GM12878 (cell line): ENCODE measurements at places on chromosomes 6 and 20. TPM values are rescaled to one million over a fixed set of nuclear protein-coding genes. Genes with fewer than 3 reads are reported as not detected.

The CALHM4 gene
- not detected in 2 replicates for total RNA-seq

The RNF144B gene
- total RNA-seq: 0.18 and 0.58 TPM in 2 replicates

The GRIK2 gene
- not detected in 2 replicates for total RNA-seq

The HUS1B gene
- total RNA-seq: 0.45 and 1.3 TPM in 2 replicates

The NKX2-2 gene
- not detected in 2 replicates for total RNA-seq

The ENPP1 gene
- 0.05 and 0.16 TPM in 2 replicates for total RNA-seq

The LGSN gene
- not detected in 2 replicates for total RNA-seq

DNA sequence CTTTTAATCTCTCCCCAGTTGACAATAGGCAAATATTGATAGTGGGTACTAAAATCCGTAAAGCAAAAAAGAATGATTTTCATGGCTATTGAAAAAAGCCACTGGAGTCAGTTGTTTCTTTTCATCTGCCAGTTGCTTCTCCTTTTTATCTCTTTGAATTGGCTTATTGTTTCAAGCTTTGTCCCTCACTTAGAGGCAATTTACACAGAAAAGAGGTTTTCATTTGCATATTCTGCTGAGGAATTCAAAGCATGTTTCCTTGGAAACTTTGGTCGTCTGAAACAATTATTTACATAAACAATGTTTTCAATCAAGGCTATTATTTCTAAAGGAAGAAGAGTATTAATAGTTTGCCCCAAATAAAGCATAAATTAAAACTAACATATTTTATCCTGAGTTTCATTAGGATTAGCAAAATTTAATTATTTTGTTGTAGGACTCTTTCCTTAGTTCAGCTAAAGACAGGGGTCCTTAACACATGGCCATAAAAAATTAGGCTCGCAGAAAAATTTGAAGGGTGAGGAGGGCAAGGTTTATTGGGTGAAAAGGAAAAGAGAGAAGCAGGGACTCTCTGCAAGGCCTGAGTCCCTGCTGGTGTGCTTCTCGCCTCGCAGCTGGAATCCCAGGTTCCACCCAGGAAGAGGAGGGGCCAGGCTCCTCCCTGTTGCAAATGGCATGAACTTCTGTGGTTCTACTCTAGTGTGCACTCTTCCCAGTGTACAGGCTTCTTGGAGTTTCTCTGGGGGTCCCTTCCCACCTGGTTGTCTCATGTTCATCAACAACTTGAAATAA lies 138.8 kb upstream of the LAMA2 start:
- no peak for DNase-seq

- DNase-seq: no peak
These were observed 20.2 kb downstream of the GMEB2 start for GRCh38 chr20:63606686-63607085.

- no peak for DNase-seq
These were observed 203.6 kb upstream of the TBX18 start for GRCh38 chr6:84967965-84968364.

DNA sequence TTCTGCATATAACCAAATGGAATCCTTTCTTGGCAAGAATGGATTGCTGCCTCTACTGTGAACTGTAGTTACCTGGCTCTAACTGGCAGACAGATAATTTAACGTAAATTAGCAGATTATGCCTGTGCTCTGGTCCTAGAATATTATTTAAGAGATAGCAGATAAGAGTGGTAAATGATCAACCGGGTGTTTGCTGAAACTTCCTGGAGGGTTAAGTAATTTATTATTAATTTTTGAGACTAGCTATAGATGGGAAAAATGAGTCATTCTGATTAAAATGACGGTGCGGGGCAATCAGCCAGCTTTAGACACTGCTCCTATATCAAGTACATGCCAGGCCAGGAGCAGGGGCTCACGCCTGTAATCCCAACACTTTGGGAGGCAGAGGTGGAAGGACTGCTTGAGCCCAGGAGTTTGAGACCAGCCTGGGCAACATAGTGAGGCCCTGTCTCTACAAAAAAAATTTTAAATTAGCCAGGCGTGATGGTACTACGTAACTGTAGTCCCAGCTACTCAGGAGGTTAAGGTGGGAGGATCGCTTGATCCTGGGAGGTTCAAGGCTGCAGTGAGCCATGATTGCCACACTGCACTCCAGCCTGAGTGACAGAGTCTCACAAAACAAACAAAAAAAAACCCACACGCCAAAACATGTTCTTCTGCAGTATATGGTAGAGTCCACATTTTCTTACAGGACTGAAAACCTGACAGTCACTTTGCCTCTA lies 22.6 kb downstream of the B4GALT5 start:
- no peak for DNase-seq

DNA sequence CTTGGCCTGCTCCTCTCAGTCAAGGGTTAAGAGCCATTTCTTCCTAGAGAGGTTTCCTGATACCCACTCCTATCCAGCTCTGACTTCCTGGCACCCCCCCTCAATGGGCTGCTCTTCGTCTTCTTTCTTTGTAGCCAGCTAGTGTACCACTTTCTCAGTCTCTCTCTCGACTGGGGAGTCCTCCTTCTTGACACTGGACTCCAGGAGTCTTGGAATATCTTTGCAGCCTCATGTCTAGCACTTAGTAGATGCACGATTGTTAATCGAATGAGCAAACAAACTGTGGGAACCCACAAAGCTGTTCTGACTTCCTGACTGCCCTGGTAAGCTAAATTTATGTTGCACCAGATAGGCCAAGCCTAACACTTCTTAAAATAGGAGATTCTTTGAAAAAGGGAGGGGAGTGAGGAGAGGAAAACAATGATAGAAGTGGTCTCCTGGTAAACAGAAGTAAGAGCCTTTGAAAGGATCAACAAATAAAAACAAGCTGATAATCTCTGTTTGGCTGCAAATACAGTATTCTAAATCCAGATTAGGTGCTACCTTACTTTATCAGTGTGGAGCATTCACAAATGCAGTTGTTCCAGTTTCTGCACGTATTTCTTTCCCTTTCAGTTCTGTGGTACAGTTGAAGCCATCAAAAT lies 160.1 kb upstream of the CITED2 start:
- no peak for DNase-seq

DNA sequence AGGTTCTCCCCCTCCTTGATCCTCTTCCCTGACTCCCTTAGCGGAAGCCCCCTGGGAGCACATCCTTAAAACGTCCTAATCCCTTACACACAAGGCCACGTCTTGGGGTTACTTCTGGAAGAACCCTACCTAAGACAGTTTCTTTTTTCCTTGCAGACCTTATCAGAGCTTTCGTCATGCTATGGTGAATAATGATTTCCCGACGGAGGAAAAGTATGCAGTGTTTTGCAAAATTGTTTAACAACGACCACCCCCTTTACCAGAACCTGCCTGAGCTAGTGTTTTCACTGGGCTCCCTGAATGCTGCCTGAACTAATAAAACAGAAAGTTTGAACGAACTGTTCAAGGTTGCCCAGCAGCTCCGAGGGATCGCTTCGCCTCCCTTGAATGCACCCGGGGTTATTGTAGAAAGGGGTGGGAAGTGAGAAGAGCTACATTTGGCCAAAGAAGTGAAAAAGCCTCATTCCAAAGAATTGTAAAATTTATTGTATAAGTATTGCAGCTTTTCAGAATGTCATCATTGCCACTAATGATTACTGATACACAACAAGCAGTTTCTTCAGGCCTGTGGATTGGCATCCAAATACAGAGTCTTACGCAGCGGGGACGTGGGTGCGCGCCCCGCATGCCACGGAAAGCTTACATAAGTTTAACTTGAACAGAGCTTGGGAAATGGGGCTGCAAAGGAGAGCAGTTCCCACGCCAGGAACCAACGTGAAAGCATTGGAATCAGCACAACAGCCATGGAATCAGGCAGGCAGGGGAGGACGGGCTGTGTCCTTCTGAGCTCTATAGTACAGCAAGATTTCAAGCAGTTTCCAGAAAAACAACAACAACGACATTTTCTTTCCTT lies 27.9 kb upstream of the ZBP1 start:
- DNase-seq: no peak

GRCh38 chr6:73471686-73472290 lies 10.3 kb downstream of the MTO1 start:
- peak; percentile 58 for DNase-seq

GRCh38 chr6:135577059-135577538 lies 79.6 kb upstream of the AHI1 start:
- DNase-seq: peak; percentile 41

DNA sequence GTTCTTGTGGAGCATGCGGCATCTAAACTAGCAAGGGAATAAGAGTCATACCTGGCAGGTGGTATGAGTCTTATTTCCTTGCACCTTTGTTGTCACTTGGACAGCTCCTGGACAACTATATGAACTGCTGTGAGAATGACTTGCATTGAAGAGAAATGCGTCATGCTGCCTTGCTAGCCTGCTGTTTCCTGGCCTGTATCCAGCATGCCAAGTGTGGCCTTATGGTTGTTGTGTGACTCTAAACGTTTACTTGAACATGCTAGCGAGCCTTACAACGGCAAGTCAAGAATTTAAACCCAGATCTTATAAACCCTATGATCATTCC lies 90.4 kb downstream of the CEP162 start:
- DNase-seq: no peak

GRCh38 chr20:4151991-4152695 lies 136.8 kb upstream of the RNF24 start:
- DNase-seq: peak; percentile 34

GRCh38 chr6:122832459-122832858 lies 43.4 kb downstream of the SMPDL3A start:
- no peak for DNase-seq

DNA sequence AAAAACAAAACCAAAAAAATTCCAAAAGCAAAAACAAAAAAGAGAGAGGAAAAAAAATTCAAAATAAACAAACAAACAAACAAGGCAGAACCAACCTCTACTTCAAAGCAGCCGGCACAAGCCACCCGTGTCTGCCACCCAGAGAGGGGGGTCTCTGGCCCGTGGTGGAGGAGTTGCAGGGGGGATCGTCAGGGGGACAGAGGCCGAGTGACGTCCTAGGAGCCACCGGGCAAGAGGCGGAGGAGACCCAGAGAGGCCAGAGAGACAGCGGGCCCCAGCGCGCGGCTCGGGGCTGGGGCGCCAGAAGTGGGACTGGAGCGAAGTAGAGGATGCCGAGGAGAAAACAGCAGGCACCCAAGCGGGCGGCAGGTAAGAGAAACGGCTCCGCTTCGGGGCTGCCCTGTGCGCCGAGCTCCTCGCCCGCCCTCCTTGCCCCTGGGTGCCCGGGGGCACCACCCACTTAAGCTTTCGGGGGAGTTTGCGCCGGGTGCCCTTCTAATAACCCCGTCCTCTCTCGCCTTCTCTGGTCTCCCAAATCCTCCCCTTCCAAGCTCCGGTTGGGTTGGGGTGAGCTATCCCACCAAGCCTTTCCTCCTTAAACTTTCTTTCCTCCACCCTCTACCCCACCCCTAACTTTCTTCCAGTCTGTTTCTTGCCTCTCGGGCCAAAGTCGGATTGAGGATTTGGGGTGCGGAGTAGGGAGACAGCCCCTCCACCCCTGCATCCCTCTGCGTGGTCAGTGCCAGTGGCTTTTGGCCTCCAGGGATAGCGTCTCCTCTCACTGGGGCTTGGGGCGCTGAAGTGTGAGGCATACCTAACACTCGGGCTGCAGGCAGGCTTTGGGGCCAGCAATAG lies 1.0 kb downstream of the TSHZ2 start:
- no peak for DNase-seq

DNA sequence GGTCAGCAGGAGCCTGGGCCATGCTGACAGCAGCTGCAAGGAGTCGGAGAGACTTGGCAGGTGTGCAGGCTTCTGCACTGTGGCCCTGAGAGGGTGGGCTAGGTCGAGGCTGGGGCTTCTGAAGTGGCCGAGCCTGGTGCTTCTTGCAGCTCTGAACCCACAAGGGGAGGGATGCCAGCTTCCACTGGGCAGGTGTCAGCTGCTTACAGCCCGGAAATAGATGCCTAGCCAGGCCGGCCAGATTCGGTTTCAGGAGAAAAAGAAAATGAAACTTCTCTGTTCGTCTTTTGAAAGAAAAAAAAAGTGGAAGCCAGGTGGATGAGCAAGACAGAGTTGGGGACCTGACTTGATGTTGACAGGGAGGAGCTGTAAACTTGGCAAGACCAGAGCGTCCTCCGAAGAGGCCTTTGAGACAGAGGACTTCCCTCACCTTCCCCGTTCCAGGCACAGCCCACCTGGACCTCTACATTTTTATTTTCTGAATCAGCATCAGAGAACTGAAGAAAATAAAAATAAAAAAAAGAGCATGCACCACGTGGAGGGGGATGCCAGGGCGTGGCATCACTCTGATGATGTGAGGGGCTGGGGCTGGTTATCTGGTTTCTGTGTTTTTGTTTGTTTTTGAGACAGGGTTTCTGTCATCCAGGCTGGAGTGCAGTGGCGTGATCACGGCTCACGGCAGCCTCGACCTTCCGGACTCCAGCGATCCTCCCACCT lies at the start of gene ZBP1:
TSS of gene ZBP1 (minus strand) at position 153 of the 717 bp plus-strand sequence. CDS start at position 22, 131 bp downstream.
- peak; percentile 73 for DNase-seq

DNA sequence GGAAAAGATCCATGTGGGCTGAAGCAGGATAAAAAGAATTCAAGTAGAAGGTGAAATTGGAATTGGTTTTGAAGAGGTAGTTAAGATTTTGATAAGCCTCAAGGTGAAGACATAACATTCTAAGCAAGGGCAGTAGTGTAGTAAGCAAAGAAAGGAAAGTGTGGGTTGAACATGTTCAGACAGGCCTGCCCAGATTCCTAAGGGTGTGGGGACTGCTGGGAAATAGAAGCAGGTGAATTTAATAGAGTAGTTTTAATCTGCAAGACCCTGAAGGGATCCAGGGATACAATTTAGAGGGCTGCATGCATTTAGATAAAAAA lies 19.1 kb downstream of the TAB2 start:
- no peak for DNase-seq

DNA sequence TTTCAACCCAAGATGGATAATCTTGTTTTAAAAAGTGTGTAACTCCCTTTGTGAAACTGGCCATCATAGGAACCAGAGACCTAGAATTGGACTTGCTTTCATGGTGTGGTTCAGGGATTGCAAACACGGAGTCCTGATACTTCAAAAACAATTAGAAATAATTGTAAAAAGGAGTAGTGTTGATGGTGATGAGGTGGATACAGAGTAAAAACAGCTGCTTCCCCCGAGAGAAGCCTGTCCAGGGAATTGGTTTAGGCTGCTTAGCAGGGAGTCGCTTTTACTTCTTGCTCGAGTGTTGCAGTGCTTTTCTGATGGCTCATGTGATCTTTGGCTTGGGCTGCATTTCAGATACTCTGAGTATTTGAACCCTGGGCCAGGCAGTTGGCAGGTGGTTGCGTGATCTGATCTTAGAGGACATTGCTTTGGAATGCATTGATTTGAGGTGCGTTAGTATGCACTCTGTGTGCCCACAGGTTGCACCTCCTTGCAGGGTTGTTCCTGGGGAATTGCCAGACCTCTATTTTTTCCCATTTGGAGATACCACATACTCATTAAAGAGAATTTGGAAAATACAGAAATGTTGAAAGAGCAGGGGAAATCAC lies 19.5 kb downstream of the KIF3B start:
- DNase-seq: no peak

- DNase-seq: no peak
These were observed 26.2 kb downstream of the RRAGD start for GRCh38 chr6:89385846-89386245.

- DNase-seq: no peak
These were observed 1.8 kb upstream of the ABT1 start for GRCh38 chr6:26594730-26595632.

- DNase-seq: no peak
These were observed 5.5 kb downstream of the ERGIC3 start for GRCh38 chr20:35547329-35547728.

GRCh38 chr6:85470023-85470410 lies 20.1 kb downstream of the NT5E start:
- DNase-seq: no peak
